ENCODE measurements at places on chromosomes 2 and 18. TPM values are rescaled to one million over a fixed set of nuclear protein-coding genes. Genes with fewer than 3 reads are reported as not detected.

The EPAS1 gene
- total RNA-seq, result 120 TPM

The DNER gene
- 0.26 TPM for total RNA-seq

The DPP4 gene
- total RNA-seq, result 297 TPM

The MYCN gene
- total RNA-seq, result not detected
